ENCODE measurements at places on chromosomes 5 and 9.

DNA sequence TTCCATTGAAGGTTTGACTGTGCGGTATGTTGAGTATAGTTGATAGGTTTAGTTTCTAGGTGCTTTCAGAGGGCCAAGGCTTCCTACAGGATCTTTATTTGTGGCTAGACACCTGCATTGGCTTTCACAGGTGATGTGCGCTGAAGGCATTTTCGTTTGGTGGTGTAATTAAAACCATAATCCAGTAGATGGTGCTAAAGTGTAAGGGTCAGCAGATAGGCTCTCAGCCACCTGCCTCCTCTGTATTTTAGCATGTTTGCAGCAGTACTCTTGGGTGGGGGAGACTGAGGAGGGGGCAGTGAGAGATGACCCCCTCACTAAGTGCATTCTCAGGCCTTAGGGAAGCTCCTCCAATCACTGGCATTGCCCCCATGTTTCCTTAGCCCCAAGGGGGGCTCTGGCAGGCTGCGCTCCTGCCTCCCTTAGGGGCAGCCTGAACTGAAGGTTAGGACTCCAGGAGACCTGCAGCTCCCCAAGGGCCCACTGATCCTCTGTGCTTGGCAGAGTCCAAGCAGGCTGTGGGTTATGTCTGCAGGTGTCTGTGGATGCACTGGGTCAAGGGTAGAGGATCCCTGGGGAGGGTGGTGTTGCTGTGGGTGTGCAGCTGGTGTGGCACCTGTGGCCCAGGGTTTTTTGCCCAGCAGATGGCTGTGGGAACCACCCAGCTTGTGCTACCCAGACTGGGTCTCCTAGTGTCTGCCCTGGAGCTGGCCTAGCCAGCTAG, 23.4 kb downstream of the CDK20 start:
- DNase-seq, result no peak

DNA sequence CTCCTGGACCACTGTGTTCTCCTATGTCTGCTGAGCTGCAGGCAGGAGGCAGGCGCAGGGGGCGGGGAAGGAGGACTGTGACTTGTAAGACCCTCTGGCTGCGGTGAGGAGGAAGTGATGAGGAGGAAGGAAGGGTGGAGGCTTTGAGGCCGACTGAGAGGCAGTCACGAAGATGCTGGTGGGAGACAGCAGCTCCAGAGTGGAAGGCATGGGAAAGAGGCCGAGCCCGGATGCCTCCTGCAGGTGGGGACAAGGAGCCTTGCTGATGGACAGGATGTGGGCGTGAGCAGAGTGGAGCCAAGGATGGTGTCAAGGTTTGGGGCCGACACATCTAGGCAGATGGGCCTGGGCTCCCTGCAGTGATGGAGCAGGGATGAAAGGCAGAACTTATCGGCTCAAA, 74.3 kb upstream of the ICE1 start:
- DNase-seq, result no peak

- no peak for DNase-seq
Observed at GRCh38 chr5:177179431-177179830, 45.9 kb downstream of the NSD1 start.

DNA sequence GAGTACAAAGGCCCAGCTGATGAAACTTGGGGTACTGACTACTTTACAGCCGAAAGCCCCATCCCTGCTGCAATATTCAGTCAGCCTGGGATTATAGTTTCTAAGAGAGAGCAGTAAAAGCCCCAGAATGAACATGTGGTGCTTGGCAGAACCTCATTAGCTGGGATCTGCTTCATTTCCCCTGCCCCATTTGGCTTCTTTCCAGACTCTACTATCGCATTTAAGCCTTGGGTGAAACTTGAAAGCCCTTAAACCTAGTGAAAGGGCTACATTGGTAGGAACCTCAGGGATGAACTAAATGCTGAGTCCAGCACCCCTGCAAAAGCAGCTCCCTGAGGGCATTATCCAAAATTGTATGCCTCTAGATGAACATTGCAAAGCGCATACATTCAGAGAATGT, 631.1 kb downstream of the ACTL7B start:
- DNase-seq, result no peak

DNA sequence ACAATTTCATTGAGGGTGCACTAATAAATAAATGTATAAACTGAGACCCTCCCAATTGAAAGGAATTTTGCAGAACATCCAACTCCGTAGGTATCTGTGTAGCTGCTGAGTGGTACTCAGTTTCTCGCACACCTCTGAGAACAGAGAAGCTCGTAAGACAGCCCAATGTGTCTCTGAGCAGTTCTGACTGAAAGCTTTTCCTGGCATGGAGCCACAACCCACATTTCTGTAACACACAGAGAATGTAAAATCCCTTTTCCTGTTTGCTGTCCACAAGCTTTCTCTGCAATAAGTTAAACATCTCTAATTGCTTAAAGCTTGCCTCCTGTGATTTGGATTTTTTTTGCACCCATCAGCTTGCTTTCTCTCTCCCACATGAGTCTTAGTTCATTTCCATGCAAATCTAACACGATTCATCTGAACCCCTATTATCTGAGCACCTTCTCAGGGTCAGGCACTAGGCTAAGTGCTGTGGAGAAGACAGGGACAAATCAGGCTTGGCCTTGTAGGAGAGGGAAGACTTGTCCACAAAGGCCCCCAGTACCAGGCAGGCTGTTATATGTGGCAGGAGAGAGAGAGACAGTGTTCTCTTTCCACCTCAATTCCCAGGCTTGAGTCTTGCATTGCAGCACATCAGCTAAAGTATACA, 44.2 kb upstream of the COL15A1 start:
- DNase-seq, result no peak

GRCh38 chr9:116237456-116237855, 83.9 kb downstream of the PAPPA start:
- DNase-seq, result no peak

- no peak for DNase-seq
Observed at GRCh38 chr9:127449332-127449966, 1.8 kb downstream of the RPL12 start.

- no peak for DNase-seq
Observed at GRCh38 chr5:111635916-111636570, 121.0 kb downstream of the NREP start.

DNA sequence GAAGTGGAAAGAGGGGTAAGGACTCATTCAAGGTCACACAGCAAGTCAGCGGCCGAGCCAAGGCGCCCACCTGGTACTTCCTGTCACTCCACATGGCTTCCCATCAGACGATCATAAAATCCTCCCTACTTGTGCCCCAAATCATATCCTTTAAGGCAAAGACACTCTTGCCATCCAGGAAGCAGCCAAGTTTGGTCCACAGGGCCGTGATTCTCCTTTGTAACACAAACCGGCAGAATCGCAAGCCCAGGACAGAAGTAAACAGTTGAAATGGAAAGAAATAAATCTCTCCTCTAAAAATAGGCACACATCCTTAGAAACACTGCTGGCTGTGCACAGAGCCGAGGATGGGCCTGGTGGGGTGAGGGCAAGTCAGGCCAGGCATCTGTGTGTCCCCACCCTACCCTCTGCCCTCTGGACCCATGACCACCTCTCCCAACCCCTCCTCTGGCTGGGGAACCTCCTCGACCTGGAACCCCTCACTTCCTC, 30.5 kb downstream of the TMOD1 start:
- peak; percentile 77 for DNase-seq

- no peak for DNase-seq
Observed at GRCh38 chr5:16544607-16545374, 72.0 kb downstream of the RETREG1 start.

DNA sequence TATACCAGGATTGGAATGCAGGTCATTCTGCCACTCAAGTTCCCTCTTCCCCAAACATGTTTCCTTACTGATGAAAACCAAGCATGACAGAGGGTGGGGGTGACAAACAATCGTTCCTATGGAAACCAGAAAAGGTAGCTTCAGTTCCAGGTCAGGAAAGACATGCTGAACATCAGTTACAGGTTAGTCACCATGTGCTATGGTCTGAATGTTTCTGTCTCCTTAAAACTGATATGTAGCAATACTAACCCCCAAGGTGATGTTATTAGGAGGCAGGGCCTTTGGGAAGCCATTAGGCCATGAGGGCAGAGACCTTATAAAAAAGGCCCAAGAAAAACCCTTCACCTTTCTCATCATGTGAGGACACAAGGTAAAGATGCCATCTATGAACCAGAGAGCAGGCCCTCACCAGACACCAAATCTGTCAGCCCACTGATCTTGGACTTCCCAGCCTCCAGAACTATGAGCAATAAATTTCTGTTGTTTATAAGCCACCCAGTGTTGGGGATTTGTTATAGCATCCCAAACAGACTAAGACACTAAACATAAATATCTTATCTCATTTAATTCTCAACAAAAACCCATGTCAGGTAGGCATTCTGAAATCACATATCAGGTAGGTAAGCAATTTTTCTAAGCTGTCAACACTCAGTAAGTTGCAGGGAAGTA, 15.7 kb upstream of the SH3RF2 start:
- no peak for DNase-seq

DNA sequence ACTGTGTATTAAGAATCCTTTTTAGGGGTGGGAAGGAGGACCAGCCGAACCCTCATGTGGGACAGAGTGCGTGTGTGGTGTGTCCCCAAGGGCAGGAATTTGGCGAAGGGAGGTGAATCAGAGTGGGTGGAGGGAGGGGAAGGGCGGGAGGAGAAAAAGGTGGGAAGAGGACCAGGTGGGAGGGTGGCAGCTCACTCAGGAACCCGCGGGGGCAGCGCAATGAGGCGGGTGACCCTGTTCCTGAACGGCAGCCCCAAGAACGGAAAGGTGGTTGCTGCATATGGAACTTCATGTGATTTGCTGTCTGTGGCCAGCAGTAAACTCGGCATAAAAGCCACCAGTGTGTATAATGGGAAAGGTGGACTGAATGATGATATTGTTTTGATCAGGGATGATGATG, 8.8 kb upstream of the POLR1E start:
- no peak for DNase-seq

DNA sequence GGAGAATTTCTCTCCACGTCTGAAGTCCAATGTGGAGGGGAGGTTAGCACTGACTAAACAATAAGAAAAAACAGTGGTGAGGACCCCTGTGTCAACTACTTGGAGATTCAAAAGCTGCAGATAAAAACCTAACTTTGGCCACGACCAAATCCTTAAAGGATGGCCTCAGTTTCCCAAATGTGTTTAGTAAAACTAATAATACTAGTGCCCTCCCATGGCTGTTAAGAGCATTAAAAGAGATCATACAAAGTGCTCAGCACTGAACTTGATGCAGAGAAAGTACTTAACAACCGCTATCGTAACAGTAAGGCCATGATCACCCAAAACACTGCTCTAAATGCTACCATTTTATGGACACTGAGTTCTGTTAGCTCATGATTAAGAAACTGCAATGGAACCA, 288.4 kb downstream of the EBF1 start:
- DNase-seq, result no peak

DNA sequence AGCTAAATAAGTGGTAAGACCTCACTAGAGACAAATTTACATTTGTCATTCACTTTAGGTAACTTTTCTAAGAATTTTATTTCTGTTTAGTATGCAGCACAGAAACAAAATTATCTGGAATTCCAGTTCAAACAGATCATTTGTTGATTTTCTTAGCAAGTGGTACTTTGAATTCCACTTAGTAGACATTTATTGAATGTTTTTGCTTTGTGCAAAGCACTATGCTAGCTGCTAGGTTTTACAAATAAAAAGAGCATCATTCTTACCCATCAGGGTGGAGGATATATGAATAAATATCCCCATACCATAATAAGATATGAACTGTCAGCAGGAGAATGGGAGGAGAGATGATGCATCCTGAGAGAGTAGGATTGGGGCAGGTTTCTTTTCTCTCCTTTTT, 35.4 kb downstream of the GNG10 start:
- DNase-seq, result no peak

- no peak for DNase-seq
Observed at GRCh38 chr5:109911731-109912130, 222.0 kb downstream of the MAN2A1 start.

DNA sequence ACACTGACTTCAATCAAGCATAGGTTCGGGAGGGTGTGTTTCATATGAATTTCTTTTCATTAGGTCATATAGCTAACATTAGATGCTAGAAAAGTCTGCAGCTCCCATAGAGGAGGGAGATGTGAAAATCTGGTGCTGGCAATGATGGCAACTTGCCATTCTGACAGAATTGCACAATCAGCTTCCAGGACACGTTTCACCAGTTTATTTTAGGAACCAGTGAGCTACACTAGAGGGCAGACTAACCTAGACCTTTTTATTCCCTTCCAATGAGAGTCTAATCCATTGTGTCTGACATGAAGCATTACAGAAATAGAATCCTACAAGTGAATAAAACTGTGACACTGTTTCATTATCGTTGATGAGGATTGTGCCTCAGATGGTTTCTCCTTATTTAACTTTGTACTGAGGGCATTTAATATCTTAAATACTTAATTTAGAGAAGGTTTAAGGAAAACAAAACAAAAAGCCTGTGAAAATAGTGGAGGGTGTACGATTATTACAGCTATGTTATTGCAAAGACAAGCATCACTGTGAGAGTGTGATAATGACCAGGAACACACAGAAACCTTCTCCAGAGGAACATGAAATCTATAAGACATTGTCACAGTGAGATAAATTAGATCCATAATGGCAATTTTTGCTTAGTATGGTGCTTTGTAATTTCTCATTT, 363.3 kb upstream of the RPS23 start:
- DNase-seq, result peak; percentile 81

DNA sequence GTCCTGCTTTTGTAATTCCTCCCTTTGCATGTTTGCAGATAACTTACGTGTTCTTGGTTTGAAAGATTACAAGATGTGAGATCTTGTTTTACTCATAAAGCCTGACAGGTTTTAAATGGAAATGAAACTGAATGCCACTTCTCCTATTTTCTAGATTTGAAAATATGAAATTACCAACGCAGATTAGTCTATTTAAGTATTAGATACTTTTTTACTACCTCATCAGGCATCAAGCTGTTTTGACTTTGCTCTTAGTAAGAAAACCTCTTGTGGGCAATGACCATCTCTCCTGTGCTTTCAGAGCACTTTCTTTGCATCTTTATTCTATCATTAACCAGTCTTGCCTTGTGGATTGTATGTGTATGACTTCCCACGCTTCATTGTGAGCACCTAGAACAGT, 3.5 kb downstream of the DMXL1 start:
- DNase-seq, result no peak

GRCh38 chr5:155303120-155303519, 289.6 kb downstream of the KIF4B start:
- no peak for DNase-seq

GRCh38 chr5:35188031-35188457, 42.2 kb downstream of the PRLR start:
- no peak for DNase-seq

GRCh38 chr5:168041583-168041982, 249.9 kb upstream of the WWC1 start:
- no peak for DNase-seq

GRCh38 chr5:171710451-171711024, 75.1 kb upstream of the SMIM23 start:
- DNase-seq, result no peak

DNA sequence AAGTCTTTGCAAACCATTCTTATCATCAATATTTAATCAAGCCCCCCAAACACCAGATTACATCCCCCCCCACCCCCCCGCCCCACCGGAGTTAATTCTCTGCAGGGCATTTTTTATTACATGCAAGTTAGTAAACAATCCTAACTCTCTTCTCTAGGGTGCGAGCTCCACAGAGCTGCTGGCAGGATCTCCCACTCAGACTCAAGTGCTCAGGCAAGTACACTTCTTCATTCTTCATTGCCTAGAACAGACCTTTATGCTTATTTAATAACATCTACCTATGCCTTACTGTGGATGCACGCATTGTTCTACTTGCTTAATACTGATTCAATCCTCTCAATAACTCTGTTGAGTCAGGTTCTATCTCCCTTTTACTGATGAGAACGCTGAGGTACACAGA, 9.9 kb downstream of the SAXO1 start:
- no peak for DNase-seq

GRCh38 chr9:133730994-133731715, 7.0 kb downstream of the SARDH start:
- DNase-seq, result peak; percentile 42

All from sigmoid colon (tissue), 7 donors.